ENCODE measurements at places on chromosomes 2 and 18. TPM values are rescaled to one million over a fixed set of nuclear protein-coding genes. Genes with fewer than 3 reads are reported as not detected.

KLHL29 gene
- total RNA-seq, result 3.7 TPM

RSAD2 gene
- total RNA-seq, result 2.4 TPM

AGPS gene
- 76.7 TPM for total RNA-seq

SPP2 gene
- not detected for total RNA-seq

MC2R gene
- total RNA-seq, result not detected

UGT1A8 gene
- not detected for total RNA-seq

AQP12B gene
- not detected for total RNA-seq

LBX2 gene
- total RNA-seq, result 0.36 TPM

TCF7L1 gene
- not detected for total RNA-seq

NETO1 gene
- total RNA-seq, result not detected

PLGLB2 gene
- total RNA-seq, result 1.8 TPM

UGT1A3 gene
- total RNA-seq, result not detected

CRYGD gene
- not detected for total RNA-seq

- DNase-seq, result no peak
Observed at GRCh38 chr2:153963256-153963655, 91.5 kb downstream of the GALNT13 start.

- DNase-seq, result no peak
Observed at GRCh38 chr18:57018845-57019244, 128.0 kb upstream of the BOD1L2 start.

- peak; percentile 28 for DNase-seq
Observed at GRCh38 chr2:161983866-161984265, 90.1 kb downstream of the DPP4 start.

GRCh38 chr2:120682654-120683053 is 53.0 kb upstream of the GLI2 start:
- DNase-seq, result no peak

- DNase-seq, result no peak
Observed at GRCh38 chr2:10306901-10307463, 4.3 kb downstream of the HPCAL1 start.

DNA sequence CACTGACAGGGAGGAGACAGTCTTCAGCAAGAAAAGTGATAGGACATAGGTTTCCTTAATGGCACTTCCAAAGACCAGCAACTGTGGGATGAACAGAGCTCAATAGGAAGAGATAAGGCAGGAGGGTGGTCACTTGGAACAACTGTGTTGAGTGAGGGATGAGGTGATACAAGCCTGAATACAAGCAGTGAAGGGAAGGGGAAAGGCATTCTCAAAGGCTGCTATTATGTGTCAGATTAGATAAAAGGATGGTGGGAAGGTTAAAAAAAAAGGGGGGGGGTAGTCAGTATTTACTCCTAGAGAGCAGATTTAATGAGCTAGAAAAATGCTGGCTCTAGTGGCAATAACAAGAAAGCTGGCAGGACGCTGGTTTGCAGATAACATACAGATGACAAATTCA is 25.7 kb downstream of the CCBE1 start:
- no peak for DNase-seq

GRCh38 chr2:73822276-73822675 is 6.5 kb upstream of the STAMBP start:
- DNase-seq, result no peak

DNA sequence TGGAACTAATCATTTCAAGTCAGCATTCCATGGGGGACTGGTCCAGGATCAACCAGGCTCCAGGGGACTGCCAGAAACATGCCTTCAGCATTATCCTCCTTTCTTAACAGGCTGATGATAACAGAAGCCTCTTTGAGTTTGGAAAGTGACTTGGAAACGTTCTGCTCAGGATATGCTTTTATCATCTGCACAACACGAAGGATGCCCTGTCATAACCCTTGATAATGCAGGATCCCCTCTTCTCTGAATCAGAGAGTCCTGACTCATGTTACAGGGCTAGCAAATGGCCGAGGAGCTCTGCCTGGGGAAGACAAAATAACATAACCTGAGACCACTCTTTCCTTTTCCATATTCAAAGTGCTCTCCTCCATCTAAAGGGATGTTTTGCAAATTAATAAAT is 6.7 kb downstream of the SCYGR3 start:
- DNase-seq, result no peak

- DNase-seq, result no peak
Observed at GRCh38 chr2:173148520-173148919, 72.9 kb downstream of the MAP3K20 start.

DNA sequence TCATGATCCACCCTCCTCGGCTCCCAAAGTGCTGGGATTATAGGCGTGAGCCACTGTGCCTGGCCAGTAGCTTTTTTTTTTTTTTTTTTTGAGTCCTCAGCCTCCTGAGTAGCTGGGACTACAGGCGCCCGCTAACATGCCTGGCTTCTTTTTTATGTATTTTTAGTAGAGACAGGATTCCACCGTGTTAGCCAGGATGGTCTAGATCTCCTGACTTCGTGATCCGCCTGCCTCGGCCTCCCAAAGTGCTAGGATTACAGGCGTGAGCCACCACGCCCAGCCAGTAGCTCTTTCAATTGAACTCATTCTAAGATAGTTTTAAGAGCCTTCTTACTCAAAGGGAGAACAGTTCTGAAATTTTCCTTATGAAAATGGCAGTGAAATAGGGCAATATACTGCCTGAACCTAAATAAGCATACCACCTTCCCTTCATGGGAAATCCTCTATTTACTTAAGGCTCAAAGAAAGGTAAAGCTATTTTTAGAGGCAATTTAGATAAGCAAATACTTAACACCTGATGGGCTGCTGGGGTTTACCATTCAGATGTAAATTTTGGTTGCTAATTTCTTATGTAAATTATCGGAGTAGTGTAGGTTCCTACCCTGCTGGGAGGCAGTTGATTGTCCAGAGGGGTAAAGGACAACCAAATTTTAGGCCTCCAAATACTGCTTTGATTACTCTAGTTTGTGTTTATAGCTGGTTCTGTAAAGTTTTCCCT is 144.7 kb downstream of the GREB1L start:
- no peak for DNase-seq

DNA sequence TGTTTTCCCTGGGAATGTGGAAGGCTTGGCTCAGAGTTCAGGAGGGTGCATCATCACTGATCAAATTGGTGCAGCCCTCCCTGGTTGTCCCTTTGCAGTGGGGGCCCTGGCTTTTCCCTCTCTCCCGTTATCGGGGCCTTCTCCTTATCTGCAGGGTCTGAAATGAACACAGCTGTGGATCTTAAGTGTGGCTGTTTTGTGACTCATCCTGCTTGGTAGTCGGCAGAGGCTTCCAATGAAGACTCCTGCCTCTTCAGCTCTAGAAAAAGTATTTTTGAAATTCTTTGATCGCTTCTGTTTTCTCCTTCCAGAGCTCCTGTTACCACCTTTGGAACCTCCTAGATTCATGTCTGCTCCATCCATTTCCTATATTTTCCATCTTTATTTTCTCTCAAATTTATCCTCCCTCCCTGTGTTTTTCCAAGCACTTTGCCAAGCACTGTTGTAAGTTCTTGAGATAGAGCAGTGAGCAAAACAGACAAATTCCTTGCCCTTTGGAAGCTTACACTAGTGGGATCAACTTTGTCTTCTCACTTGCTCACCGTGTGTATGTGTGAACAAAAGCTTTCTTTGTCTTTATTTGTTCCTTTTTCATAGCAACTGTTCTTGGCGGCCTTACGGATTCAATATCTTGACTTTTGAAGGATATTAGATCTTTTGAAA is 45.7 kb downstream of the RALB start:
- no peak for DNase-seq

- DNase-seq, result no peak
Observed at GRCh38 chr2:127088706-127089105, 18.2 kb downstream of the BIN1 start.

GRCh38 chr18:46246101-46246500 is 141.9 kb downstream of the HAUS1 start:
- DNase-seq, result no peak

GRCh38 chr2:215556979-215557378 is 121.1 kb upstream of the FN1 start:
- no peak for DNase-seq

- peak; percentile 76 for DNase-seq
Observed at GRCh38 chr2:88059979-88060906, 4.7 kb upstream of the KRCC1 start.

GRCh38 chr18:31258789-31259188 is 59.2 kb upstream of the DSG1 start:
- DNase-seq, result no peak

DNA sequence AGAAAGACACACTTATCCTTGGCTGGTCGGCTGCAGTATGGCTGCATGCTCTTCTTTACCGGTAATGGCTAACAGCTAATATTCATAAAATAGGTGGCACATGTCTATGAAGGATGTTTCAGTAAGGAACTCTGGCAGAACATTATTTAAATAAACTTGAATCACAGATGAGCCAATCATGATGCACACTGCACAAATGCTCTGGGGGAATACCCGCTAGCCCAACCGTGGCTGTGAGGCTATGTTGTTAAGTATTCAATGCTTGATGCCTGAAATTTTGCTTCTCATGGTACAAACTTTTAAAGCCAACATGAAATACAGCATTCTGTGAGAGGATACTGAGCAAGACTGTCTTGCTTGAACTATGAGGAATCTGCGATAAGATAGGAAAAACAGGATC is 505.8 kb downstream of the ZEB2 start:
- DNase-seq, result no peak

DNA sequence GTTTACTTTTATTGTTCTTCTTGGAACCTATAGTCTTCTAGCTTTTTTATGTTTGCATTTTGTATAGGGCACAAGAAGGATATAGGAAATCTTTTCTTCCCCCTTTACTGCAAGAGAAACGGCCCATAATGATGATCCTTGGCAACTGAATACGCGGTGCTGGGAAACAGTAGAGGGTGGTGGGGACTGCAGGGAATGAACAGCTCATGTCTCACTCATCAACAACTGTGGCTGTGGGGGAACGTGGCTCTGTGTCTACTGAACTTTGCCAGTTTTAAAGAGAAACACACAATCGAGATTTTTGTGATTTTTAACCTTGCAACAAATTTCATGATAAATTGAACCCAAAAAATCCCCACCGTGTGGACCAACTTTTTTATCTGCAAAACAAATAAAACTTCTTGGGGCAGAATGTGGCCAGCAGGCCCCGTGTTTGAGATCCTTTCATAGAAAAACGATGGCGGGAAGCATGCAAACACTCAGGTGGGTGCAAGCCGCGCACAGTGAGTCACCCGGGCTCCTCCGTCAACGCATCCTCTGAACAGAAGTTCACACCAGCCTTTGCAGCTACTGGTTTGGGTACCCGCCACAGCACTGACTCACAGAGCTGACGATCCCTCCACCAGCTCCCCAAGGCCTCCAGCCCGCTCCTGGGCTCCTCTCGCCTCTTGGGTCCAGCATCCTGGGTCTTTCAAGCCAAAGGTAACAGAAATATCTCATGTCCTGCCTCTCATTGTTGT is 149.3 kb downstream of the COL6A3 start:
- DNase-seq, result no peak

DNA sequence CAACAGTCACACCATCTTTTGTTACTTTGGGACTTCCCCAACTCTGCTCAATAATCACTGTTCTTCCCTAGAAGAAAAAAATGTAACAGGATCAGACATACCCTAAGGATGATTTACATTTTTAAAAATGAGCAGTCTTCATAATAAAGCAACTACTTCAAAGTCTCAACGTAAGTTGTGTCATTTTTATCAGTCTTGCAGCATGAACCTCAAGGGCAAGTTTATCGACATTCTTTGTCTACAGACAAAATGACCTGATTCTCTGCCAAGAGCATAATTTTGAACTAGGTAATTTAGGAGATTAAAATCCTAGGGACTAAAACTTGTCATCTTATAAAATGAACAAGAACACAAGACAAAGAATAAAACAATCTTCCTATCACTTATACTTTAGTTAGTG is 2.3 kb downstream of the HSPD1 start:
- no peak for DNase-seq

DNA sequence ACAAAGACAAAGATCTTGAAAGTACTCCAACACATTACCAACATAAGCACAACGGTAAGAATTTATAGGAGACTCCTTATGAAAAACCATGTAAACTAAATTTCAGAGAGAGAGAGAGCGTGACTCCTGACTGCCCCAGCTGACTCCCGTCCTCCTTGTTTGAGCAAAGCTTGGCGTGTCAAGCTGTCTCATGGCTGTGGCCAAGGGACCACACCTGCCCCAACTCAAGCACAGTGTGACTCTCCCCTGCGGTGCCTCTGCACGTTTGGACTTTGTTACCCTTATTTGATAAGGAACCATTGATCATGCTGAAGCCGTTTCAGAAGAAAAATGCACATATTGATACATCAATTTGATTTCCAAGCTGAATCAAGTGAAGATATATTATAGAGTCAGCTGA is 124.8 kb downstream of the COL6A3 start:
- no peak for DNase-seq

DNA sequence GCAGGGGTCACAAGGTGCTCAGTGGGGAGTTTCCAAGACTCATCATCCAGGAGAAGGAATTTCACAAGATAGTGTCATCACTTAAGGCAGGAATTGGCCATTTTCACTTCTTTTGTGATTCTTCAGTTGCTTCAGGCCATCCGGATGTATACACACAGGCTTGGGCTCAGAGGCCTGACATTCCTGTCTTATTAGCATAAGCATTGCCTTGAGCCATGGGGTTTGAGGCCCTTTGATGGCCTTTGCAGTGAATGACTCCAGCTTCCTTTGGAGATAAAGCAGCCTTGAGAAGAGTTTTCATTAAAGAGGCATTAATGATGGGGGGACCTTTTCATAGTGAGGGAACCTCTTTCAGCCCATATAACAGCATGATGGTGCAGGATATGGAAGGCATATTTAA is 366.0 kb upstream of the CNTNAP5 start:
- DNase-seq, result no peak

GRCh38 chr2:145503511-145503910 is 983.6 kb upstream of the ZEB2 start:
- DNase-seq, result no peak

- no peak for DNase-seq
Observed at GRCh38 chr18:25425024-25425423, 73.1 kb upstream of the ZNF521 start.

- DNase-seq, result peak; percentile 63
Observed at GRCh38 chr2:197707316-197708213, 2.4 kb downstream of the MARS2 start.
